Suprapubic skin (tissue), 4 donors: ENCODE measurements at places on chromosomes 16 and 17. TPM values are rescaled to one million over a fixed set of nuclear protein-coding genes. Genes with fewer than 3 reads are reported as not detected.

DNA sequence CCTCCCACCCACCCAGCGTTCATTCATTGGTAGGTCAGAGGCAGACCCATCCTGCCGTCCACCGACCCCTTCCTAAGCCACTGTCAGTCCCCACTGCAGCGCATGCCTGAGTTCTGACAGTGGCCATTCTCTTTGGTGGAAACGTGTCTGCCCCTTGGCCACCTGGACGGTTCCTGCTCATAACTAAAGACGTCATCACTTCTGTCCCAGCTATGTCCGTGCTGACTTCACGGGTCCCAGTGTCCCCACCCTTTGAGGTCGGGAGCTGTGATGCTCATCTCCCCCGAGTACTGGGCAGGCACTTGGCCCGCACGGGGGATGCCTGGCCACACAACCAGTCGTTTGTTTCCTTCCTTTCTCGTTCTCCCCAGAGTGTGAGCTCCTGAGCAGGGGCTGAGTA is 267.1 kb downstream of the C16orf95 start:
- no peak overlapping the region for H3K27ac ChIP-seq
- no peaks in the 10 kb centered on the region for H3K4me1 ChIP-seq
- DNase-seq = no peak
- H3K27me3 ChIP-seq = peaks cover 46% of the 10 kb centered on the region
- H3K4me3 ChIP-seq = no peak overlapping the region

DNA sequence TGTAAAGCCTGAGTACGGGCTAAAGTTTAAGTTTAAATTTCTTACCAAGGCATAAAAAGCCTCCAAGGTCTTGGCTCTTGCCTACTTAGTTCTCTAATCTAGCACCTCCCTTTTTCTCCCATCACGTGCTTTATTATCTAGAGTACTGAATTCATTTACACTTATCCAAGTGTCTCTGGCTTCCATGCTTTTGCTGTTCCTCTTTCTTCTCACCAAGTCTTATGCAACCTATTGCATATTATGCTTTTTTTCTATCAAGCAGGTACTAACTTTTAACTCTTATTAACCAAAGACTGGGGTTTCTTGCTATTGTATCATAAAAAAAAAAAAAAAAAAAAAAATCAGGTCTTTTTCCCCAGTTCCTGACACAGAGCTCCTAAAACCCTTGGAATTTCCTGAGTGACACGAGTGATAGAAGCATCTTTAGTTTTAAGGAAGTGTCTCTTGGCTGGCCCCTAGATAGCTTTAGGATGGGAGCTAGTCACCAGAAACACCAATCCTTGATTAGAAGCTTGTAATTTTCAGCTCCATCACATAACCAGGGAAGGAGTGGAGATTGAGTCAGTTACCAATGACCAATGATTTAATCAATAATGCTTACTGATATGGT is 44.9 kb downstream of the SSH2 start:
- no peak overlapping the region for H3K4me3 ChIP-seq
- no peaks in the 10 kb centered on the region for H3K4me1 ChIP-seq
- no peaks in the 10 kb centered on the region for H3K27me3 ChIP-seq
- DNase-seq = no peak
- H3K27ac ChIP-seq = no peak overlapping the region

DNA sequence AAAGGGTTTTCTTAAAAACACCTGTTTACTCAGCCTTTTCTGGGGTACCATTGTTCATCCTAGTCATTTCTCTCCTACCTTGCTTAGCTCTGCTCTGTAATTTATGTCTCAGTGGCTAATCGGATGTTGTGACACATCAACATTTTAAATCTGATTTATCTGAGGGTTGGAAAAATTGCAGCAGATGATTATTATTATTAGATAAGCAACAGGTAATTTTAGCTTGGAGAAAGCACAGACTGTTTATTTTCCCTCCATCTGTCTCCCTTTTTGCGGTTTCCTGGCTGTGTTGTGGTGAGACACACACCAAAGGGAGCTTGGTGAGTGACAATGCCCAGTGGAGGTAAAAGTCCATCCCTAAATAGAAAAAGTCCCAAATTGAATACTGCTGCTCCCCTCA is 389.9 kb downstream of the UTP18 start:
- no peak for DNase-seq
- no peaks in the 10 kb centered on the region for H3K27me3 ChIP-seq
- H3K36me3 ChIP-seq = no peaks in the 10 kb centered on the region

DNA sequence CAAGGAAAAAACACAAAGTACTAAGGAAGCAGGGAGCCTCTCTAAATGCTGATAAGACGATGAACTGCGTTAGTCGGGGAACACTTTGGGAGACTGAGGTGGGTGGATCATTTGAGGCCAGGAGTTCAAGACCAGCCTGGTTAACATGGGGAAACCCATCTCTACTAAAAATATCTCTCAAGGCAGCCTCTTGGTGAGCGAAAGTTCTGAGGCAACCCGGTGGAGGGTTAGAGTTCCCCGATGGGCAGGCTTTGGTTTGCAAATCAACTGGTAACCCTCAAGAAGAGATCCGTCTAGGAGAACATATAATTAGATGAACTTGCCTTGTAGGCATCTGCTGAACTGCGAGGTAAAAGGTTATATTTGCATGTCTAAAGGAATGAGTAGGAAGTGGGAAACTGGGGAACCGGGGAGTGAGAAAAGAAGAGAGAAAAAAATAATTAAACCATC is 44.6 kb downstream of the WSB1 start:
- no peak overlapping the region for H3K27ac ChIP-seq
- H3K36me3 ChIP-seq = no peaks in the 10 kb centered on the region
- peaks cover 11% of the 10 kb centered on the region for H3K4me1 ChIP-seq
- no peak for DNase-seq
- H3K27me3 ChIP-seq = no peaks in the 10 kb centered on the region

- no peak overlapping the region for H3K27ac ChIP-seq
- no peaks in the 10 kb centered on the region for H3K36me3 ChIP-seq
- no peak for DNase-seq
- H3K4me3 ChIP-seq = no peak overlapping the region
- peaks cover 10% of the 10 kb centered on the region for H3K27me3 ChIP-seq
These were observed 152.0 kb downstream of the C16orf95 start for GRCh38 chr16:87165151-87165550.

DNA sequence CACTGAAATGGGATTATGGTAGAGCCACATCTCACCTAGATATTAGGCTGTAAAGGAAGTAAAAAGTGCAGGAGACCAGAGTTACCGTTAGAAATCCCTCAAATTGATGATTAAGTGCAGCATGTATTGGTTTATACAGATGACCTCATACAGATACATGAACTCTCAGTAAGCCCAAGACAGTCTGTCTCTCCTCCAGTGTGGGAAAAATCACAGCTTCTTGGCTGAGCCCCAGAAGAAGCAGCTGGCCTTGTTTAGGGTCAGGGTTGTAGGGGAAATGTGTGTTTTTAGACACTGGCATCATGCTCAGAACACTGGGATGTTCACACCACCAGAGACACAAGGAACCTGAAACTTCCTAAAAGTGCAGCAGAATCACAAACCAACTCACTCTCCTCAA is 135.9 kb downstream of the KATNIP start:
- no peak for DNase-seq
- H3K4me1 ChIP-seq = no peaks in the 10 kb centered on the region
- H3K4me3 ChIP-seq = no peak overlapping the region

DNA sequence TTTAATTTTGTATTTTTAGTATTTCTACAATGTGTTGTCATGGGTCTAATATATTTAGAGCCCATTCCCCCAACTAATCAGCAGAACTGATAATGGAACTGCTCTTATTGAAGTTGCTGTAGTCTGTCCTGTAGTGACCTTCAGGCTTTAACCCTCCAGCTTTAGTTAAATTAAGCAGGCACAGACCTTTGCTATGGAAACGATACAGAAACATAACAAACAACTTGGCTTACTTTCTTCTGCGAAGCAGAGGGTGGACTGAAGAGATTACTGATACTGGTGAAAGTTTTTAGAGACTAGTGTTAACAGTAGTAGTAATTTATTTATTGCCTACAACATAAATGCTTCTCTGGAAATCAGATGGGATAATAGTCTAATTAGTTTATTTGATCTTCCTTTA is 61.4 kb downstream of the NFATC3 start:
- no peak overlapping the region for H3K4me3 ChIP-seq
- H3K36me3 ChIP-seq = peaks cover 5% of the 10 kb centered on the region
- no peak overlapping the region for H3K27ac ChIP-seq
- DNase-seq = no peak

DNA sequence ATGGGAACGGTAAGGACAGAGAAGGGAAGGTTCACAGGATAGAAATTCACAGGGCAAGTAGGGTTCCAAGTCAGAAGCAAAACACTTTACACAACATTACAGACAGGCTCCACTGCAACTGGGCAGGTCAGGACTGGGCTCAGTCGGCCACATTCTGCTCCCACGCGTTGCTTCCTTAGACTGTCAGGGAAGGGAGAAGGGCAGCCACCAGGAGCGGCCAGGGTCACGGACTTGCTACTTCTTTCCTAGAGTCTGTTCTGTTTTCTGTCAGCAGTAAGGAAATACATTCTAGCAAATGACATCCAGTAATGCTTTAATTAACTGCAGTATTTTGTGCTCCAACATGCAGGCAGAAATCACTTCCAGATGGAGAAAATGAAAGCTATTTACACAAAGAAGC is 160.3 kb upstream of the RPH3AL start:
- H3K4me3 ChIP-seq = no peak overlapping the region
- peaks cover 8% of the 10 kb centered on the region for H3K36me3 ChIP-seq
- H3K27me3 ChIP-seq = no peaks in the 10 kb centered on the region

- no peak for DNase-seq
- H3K4me1 ChIP-seq = no peaks in the 10 kb centered on the region
- H3K27ac ChIP-seq = no peak overlapping the region
These were observed 327.9 kb downstream of the HS3ST4 start for GRCh38 chr16:26019381-26020242.

DNA sequence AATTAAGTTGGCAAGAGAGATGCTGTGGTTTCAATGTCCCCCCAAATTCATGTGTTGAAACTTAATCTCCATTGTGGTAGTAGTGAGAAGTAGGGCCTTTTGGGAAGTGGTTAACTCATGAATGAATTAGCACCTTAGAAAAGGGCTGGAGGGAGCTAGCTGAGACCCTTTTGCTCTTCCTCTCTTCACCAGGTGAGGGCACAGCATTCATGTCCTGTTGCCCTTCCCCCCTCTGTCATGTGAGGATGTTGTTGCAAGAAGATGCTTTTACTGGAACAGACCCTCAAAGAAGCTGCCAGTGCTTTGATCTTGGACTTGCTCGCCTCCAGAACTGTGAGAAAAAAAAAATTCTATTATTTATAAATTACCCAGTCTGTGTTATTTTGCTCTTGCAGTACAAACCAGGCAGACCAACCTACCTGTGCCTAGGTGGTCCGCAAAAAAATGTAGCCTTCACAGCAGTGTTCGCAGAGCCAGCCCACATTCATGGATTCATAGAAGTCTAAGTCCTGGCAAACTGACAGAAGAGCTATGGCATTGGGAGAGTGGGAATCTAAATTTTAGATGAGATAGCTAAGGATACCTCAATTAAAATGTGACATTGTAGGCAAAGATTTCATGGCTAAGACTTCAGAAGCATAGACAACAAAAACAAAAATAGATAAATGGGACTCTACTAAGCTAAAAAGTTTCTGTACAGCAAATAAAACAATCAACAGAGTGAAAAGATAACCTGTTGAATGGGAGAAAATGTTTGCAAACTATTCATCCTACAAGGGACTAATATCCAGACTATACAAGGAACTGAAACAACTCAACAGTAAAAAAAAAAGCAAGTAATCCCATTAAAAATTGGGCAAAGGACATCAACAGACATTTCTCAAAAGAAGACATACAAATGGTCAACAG is 32.0 kb upstream of the ABCA5 start:
- DNase-seq = no peak
- H3K27me3 ChIP-seq = no peaks in the 10 kb centered on the region
- H3K27ac ChIP-seq = no peak overlapping the region
- H3K4me1 ChIP-seq = no peaks in the 10 kb centered on the region

DNA sequence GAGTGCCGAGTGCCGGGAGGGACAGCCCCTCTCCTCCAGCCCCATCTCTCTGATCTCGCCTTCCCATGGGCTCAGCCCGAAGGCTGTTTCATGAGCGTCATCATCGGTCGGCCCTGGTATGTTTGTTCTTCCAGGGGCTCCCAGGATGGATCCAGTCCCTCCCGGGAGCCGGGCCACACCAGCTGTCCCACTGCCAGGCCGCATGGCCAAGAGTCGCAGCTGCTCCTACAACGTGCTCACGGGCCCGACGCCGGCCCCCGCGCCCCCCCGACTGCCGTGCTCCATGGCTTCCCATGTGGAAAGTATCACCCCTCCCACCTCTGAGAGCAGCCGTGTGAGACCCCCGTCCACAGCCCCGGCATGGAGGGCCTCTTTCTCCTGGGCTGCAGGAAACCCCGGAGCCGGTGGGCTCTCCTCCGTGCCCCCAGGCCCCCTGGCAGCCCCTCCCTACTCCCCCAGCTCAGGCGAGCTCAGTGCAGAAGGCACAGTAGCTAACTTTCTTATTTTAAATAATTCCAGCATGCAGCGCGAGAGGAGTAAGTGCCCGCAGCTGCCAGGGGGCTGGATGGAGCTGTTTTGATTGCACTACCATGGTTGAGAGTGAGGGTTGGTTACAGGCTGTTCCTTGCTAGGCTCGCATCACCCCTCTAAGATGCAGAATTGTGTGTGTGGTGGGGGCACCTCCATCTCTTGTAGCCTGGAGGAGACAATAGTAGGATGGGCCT is 26.6 kb upstream of the GSE1 start:
- no peak overlapping the region for H3K4me3 ChIP-seq
- no peaks in the 10 kb centered on the region for H3K27me3 ChIP-seq
- H3K4me1 ChIP-seq = peaks cover 20% of the 10 kb centered on the region
- H3K36me3 ChIP-seq = no peaks in the 10 kb centered on the region
- no peak for DNase-seq
- H3K27ac ChIP-seq = no peak overlapping the region

SPATA22 gene
- total RNA-seq = not detected

TMIGD1 gene
- total RNA-seq = 0.45 TPM

MYH3 gene
- 0.89 TPM for total RNA-seq

SLC7A6 gene
- total RNA-seq = 31.5 TPM

KRT32 gene
- 11.5 TPM for total RNA-seq

KRT31 gene
- total RNA-seq = 618 TPM

CTRB2 gene
- not detected for total RNA-seq
